ENCODE measurements at places on chromosomes 12 and 14.

- DNase-seq = no peak
Measured at GRCh38 chr14:49549881-49550280, 36.3 kb downstream of the RPS29 start.

GRCh38 chr12:124498275-124499189 lies 68.9 kb downstream of the NCOR2 start:
- DNase-seq = no peak

DNA sequence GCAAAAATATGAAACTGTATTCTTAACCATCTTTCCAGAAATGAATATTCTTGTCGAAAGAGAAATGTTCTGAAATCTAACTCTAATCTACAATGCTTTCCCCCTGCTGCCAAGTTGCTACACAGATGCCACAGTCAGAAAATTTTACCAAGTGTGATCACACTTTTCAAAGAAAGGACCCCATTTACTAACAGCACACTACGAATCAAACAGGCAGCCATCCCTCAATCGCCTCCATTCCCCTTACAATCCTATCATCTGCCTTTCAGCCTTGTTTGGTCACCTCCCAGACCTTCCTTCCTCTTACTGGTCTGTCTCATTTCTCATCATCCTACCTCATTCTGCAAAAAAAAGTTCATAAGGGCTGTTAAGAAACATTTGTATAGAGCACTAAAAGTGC lies 190.1 kb downstream of the MED13L start:
- DNase-seq = peak; percentile 56

GRCh38 chr12:39685854-39686657 lies 66.5 kb upstream of the ABCD2 start:
- no peak for DNase-seq

- DNase-seq = no peak
Measured at GRCh38 chr14:26414926-26415325, 182.9 kb downstream of the NOVA1 start.

GRCh38 chr12:94200695-94201094 lies 52.3 kb downstream of the PLXNC1 start:
- DNase-seq = no peak

DNA sequence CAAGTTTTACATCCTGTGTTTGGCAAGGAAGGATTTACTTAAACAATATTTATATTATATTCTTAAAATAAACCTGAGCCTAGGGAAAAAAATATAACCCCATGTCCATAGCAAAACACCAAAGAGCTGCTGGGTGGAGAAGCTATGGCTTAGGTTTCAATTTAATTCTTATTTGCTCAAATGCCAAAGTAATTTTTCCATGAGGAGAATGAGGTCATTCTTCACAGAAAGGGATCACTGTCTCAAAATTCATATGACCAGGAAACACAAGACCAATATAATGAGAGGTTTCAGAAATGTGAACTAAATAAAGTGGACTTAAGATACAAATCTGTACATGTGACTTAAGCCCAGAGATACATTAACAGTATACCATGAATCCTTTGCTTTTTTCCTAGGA lies 195.0 kb downstream of the PHLDA1 start:
- no peak for DNase-seq

DNA sequence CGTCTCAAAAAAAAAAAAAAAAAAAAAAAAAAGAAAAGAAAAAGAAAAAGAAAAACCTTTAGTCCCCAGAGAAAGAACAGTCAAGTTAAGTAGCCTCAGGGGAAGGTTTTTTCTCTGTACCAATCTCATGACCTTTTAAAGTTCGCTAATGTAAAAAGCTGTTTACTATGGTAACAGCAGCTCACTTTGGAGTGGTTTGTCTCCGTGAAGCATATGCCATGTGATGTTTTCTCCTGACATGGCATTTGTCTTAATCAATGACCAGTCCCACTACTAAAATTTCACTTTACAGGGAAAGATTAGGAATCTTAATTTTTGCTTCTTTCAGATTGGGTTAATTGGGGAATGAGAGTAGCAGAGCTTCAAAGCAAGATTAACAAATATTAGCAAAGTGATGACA lies 4.3 kb downstream of the RNF212B start:
- no peak for DNase-seq

DNA sequence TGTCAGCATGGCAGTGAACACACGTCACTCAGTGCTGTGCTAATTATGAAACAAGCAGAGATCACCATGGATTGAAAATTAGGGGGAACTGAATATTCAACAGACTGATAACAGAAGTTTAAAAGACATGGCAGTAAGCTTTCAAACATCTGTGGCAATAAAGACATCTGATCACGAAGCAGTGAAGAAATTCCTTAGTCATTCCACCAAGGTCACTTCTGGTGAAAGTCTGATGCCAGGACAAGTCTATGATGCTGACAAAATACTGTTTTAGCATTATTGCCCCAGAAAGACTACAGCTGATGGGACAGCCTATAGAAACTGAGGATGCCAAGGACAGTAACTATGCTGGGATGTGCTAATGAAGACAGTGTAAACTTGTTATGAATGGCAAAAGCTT lies 126.9 kb upstream of the RBM19 start:
- DNase-seq = no peak

- DNase-seq = no peak
Measured at GRCh38 chr14:39991041-39991440, 558.8 kb upstream of the FBXO33 start.

DNA sequence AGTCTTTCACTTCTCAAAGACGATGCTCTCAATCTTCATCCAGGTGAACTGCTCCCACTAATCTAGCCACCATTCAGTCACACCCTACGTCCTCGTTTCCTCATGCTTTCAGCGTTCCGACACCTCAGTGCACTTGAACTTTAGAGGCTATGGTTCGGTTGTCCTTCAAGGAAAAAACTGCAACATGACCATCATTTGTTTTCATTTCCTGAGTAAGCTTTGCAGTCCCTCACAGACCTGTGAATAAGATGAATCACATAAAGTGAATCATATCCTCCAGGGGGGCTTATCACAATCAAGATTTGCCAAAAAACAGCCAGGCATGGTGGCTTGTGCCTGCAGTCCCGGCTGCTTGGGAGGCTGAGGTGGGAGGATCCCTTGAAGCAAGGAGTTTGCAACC lies 80.2 kb downstream of the TMCC3 start:
- DNase-seq = no peak
